ENCODE measurements at places on chromosomes 6 and 20.

GRCh38 chr6:32655203-32655710 lies 11.2 kb downstream of the HLA-DQB1 start:
- DNase-seq = no peak

DNA sequence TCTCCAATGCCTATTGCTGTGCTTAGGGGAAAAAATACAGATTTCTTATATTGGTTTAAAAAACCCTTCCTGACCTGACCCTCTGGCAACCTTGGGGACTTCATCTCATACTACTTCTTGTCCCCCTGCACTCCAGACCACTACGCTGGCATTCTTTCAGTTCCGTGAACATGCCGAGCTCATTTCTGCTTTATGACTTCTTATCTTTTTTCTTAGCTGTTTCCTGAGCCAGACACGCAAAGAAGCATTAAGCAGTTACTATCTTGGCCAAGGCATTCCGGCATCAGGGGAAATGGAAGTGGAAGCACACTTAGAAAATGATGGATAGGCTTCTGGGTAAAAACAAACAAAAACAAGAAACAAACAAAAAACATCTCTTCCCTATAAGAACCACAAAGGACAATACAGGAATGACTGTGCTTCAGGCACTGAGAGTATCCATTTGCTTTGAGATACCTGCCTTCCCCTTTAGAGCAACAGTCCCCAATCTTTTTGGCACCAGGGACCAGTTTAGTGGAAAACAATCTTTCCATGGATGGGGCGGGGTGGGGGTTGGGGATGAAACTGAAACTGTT lies 4.4 kb upstream of the CCDC28A start:
- no peak for DNase-seq

DNA sequence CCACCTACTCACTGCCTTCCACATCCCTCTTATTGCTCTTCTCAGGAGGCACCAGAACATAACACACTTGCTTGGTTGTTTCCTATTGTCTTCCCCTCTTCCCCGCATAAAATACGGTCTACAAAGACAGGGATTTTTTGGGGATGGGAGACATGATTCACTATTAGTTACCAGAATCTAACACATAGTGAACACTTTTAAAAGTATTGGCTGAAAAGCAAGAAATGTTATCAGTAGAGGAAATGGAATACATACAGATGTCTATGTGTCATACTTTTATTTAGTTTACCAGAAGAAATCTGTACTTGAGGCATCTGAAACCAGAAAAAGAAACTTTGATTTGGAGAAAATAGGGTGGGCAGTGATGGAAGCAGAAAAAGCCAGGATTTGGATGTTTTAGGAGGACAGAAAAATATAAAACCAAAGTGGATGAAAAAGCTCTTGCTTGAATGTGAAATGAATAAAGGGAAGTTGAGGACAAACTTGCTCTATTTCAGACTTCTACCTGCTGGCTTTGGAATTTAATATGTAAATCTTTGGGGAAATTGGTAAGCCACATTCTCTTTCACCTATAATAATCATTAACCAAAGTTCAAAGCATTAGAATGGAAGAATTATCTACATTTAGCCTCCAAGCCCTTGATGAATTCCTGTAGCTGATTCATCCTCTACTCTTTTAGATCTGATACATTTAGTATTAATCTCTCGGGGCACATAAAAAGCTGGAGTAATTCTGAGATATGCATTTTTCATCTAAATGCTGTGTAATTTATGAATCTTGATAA lies 82.6 kb downstream of the DOK5 start:
- DNase-seq = no peak

GRCh38 chr20:52794853-52795252 lies 177.3 kb upstream of the TSHZ2 start:
- DNase-seq = no peak

DNA sequence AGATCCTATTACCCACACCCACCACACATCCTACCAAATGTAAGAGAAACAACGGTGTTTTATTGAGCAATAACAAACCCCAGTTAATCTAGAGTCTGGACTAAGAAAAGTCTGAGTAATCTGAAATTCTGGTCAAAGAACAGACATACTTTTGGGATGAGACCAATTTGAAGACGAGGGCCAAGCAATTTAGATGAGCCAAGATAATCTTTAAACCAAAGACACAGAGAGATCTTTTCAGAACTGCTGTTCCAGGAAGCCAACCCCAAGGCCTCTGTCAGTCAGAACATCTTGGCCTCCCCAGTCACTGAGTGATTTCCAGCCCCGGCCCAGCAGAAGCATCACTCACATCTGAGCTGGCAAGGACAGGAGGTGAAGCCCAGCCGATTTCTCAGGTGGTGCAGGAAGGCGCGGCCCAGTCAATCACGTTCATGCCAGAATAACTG lies 118.5 kb upstream of the SYNDIG1 start:
- DNase-seq = no peak

DNA sequence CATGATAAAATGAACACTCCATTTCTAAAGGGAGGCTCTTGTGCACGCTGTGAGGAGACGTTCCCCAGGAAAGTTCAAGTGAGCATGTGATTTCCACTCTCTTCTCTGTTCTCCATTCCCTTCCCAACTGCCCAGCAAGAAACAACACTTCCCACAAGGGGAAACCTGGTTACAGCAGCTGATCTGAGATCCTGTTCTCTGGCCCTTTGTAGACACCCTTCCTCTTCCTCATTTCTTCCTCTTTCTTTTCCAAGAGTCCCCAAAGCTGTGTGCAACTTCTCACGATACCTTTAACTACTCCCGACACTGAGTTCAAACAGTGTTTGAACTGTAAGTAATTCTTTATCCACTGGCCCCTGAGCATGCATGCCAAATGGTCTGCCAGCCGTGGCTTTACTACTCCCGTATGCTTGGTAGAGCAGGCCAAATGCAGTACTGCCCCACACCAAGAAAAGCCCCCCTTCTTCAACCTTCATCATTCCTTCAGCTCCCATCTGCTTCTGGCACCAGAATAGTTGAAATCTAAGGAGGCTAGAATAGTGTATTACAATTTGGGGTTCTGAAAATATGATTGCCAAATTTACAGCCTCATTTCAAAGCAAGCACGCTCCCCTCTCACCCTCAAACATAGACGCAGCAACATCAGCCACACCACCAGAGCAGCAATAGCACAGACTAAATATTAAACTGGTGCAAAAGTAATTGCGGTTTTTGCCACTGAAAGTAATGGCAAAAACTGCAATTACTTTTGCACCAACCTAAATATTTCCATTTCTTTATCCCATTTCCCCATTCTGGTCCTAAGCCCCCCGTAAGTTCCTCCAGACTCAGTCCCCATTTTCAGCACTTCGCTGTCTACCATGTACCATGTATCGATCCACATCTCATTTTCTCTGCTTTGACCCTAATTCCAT lies 4.3 kb downstream of the HLA-DMB start:
- DNase-seq = no peak

- no peak for DNase-seq
These were observed 38.0 kb downstream of the C6orf15 start for GRCh38 chr6:31074401-31074800.

- no peak for DNase-seq
These were observed 41.8 kb upstream of the FUT9 start for GRCh38 chr6:95973976-95974375.

DNA sequence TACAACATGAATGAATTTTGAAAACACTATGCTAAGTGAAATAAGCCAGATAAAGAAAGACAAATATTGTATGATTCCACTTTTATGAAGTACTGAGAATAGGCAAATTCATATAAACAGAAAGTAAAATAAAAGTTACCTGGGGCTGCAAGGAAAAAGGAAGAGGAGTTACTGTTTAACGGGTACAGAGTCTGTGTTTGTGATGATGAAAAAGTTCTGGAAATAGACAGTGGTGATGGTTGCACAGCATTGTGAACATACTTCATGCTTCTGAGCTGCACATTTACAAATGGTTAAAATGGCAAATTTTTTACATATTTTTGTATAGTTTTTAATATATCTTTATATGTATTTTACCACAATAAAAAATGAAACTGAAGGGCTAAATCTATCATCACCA lies 29.4 kb downstream of the EPB41L2 start:
- no peak for DNase-seq

- no peak for DNase-seq
These were observed 167.7 kb upstream of the CDYL start for GRCh38 chr6:4608361-4609115.

- no peak for DNase-seq
These were observed 9.8 kb downstream of the MRPS18A start for GRCh38 chr6:43677759-43678158.

GRCh38 chr20:50831622-50832021 lies 36.8 kb downstream of the BCAS4 start:
- DNase-seq = no peak

- no peak for DNase-seq
These were observed 17.7 kb downstream of the DSP start for GRCh38 chr6:7559196-7559595.

GRCh38 chr6:44942201-44942600 lies 385.9 kb upstream of the RUNX2 start:
- DNase-seq = no peak

GRCh38 chr6:154942770-154943169 lies 52.3 kb upstream of the TIAM2 start:
- DNase-seq = no peak

Data from uterus (tissue), 4 donors.